Astrocyte (in vitro differentiated cells and primary cell): ENCODE measurements at places on chromosomes 6 and 20. TPM values are rescaled to one million over a fixed set of nuclear protein-coding genes. Genes with fewer than 3 reads are reported as not detected.

Gene CFAP61
- not detected in 2 replicates for total RNA-seq

Gene ACSS2
- total RNA-seq = 16.9 and 18.7 TPM in 2 replicates

DNA sequence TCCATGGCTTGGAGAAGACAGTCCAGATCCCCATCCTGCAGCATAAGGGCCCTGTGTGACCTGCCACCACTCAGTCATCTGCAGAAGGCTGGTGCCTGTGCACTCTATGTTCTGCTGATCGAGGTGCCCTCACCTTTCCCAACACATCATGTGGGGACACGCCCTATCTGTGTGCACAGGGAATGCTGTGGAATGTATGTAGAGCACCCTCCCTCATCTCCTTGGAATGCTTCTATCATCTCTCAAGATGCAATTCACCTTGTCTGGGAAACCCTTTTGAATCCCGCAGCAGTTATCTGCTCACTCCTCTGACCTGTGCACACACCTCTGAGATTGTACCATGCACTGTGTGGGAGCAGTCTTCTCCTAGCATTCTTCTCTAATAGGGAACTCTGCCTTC lies 207.2 kb upstream of the SSTR4 start:
- no peak for DNase-seq

GRCh38 chr20:56257604-56258003 lies 9.1 kb downstream of the MC3R start:
- DNase-seq = no peak

DNA sequence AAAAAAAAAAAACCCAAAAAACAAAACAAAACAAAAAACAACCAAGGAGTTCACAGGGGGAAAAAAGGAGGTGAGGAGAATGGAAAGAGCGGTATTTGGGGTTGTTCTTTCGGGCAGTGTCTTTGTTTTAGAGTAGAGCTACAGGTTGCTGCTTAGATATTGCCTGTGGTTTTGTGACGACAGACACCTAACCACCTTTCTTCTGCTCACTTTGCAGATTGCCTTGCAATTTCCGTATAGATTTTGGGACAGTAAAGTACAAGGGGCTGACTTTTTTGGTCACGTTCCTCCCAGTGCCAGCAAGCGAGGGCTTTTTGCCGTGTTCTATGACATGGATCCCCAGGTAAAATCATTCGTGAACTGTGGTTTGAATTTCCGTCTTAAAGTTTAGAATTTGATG lies 50.9 kb downstream of the DEK start:
- DNase-seq = no peak

Gene HLA-DRB5
- total RNA-seq = not detected in 2 replicates

DNA sequence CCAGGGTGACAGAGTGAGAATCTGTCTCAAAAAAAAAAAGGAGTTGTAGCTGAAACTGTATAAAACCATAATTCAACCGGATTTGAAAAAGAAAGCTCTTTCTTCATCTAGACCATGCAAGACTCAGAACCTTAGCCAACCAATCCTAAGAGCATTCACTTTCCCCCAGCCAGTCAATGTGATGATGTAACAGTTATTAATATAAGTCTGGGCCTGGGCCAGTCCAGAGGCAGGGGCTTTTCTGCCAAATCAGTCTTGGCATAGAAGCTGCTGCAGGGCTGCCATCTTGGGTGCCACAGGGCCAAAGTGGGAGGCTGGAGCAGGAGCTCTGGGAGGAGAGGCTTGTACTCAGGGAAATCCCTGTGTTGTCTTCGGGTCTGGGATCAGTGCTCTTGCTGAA lies 288.4 kb downstream of the CLIC5 start:
- no peak for DNase-seq

GRCh38 chr6:139942331-139942730 lies 567.9 kb upstream of the CITED2 start:
- DNase-seq = no peak

- no peak for DNase-seq
These were observed 4.6 kb downstream of the DTNBP1 start for GRCh38 chr6:15658181-15658744.

DNA sequence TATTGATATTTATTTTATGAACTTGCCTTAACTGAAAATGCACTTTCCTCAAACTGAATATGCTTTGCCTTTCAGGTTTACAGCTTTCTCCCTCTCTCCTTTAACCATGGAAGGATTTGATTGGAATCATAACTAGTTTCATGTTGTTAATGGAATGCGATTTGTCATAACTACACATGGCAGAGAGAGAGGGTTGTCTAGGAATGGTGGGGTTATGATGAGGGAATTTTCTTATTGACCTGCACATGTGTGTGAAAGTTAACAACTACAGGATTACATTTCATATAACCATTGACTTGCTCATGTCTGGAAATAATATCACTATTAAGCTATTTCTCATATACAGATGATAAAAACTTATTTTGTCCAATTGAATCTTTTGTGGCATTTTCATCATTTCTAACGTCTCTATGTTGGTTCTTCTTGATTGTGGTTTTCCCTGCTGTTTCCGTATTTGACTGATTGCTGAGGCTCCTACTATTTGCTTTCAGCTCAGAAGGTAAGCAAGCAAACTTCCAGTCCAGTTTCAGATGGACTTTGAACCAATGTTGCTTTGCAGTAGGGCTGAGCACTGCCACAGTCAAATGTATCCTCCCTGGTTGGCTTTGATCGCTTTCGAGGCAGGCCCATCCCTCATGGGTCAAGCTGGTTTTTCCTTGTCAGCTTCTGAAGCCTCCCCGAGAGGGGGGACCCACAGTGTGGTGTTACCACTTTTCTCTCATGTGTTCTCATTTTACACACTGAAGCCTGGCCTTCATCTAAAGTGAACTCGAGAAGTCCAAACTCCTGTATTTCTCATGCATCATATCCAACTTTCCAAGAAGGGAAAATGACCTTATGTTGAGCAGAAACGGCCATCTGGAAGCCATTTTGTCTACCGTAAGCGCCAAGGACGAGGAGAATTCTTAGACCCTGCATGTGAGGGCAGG lies 7.6 kb upstream of the CCN2 start:
- no peak for DNase-seq

- DNase-seq = no peak
These were observed 30.7 kb upstream of the IRF4 start for GRCh38 chr6:360764-361373.

GRCh38 chr20:53656293-53657202 lies 62.9 kb upstream of the ZNF217 start:
- DNase-seq = peak; percentile 81

Gene NKAIN4
- total RNA-seq = 146 and 162 TPM in 2 replicates

- DNase-seq = peak; percentile 67
These were observed 50.7 kb downstream of the CLIC5 start for GRCh38 chr6:45965007-45965406.

GRCh38 chr6:22657352-22657980 lies 88.1 kb downstream of the HDGFL1 start:
- peak; percentile 31 for DNase-seq

Gene CGA
- 1.5 and 2.0 TPM in 2 replicates for total RNA-seq

DNA sequence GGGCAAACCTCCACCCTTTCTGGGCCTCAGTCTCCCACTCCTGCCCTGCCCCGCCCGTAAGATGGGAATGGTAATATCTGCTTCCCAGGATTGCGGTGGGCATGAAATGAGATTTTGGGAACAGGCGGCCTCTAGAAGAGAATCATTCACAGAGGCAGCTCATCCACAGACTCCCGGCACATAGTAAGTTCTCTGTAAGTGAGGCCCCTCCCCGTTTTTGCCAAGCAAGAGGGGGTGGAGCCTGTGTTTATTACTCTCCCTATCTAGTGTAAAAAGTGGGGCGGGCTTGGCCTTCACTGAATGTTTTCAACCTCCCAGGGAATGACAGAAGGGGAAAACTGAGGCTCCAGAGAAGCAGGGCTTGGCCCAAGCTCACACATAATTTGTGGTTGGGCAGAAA lies 20.0 kb downstream of the SUN5 start:
- DNase-seq = no peak

Gene SMOC2
- total RNA-seq = 0.93 and 1.8 TPM in 2 replicates

DNA sequence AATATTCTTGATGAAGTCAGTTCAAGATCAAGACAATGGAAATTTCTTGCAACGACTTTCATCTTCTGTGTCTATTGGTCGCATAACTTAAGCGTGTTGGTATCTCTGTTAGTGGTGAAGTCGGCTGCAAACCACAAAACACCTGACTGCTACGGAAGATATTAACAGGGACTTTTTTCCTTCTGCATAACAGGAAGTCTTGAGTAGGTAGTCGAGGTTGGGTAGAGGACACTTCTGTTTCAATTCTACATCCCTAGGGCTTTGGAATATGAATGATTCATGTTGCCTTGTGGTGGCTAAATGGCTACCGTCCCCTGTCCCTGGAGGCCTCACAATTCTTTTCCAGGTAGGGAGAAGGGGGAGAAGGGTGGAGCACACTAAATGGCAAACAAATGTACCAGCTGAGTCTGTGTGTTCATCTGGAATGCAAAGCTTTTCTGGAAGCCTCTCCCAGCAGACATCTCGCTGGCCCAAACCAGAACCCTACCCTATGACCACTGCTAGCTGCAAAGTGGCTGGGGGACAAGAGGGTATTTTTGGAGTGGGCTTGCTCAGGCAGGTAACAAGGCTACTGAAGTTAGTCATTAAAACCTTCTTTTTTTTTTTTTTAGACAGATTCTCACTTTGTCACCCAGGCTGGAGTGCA lies 34.6 kb upstream of the NKX2-2 start:
- no peak for DNase-seq

GRCh38 chr20:22385602-22386305 lies 198.6 kb downstream of the FOXA2 start:
- no peak for DNase-seq

- peak; percentile 10 for DNase-seq
These were observed 1.4 kb downstream of the FAM83B start for GRCh38 chr6:54847799-54848597.

- no peak for DNase-seq
These were observed 2.3 kb upstream of the SCAND1 start for GRCh38 chr20:35956616-35957015.

Gene MCCD1
- total RNA-seq = not detected in 2 replicates

Gene SPTLC3
- 5.6 and 5.7 TPM in 2 replicates for total RNA-seq

Gene PAK5
- 0.16 and 0.19 TPM in 2 replicates for total RNA-seq

GRCh38 chr6:149079911-149080491 lies 237.5 kb upstream of the TAB2 start:
- peak; percentile 65 for DNase-seq

DNA sequence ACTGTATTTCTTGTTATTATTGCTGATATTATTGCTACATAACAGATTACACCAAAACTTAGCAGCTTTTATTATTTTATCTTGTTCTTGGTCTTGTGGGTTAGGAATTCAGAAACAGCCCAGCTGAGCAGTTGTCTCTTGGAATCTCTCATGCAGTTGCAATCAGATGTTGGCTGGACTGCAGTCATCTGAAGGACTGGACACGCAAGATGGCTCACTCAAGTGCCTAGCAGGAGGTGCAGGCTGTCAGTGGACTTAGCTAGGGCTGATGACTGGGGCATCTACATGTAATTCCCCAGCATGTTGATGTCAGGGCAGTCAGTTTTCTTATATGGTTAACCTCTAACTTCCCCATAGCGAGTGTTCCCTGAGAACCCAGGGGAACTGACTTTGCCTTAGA lies 128.6 kb upstream of the PLCB4 start:
- peak; percentile 37 for DNase-seq

DNA sequence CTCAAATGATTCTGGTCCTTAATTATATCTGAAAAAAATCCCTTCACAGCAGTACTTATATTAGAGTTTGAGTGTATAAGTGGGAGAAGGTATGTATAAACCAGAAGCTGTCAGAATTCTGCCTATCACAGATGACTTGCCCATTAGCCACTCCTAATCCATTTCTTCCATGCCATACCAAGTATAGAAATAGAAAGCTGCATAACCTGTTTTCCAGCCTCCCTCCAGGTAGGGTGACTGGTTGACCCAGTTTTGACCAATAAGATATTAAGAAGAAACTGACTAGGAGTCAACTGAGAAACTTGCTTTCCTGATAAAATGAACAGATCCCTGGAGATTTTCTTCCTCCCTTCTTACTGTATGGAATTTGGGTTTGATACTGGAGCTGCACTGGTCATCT lies 112.2 kb upstream of the GRIK2 start:
- DNase-seq = no peak

DNA sequence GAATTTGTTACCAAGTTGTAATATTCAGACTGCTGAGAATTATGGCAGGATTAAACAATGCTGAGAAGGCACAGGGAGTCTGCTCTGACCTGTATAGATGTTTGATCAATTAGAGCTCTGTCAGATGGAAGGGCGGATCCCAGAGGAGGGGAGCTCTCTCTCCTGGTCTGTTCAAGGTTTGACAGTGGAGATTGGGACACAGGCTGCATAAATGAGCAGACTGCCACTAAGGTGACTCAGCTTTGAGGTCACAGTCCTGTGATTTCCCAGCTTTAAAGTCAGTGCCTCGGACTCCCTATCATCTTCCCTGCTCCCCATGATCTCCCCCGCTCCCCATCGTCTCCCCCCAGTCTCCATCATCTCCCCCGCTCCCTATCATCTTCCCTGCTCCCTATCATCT lies 59.2 kb upstream of the SLC22A23 start:
- DNase-seq = no peak

Gene NOTCH4
- 0.57 and 0.60 TPM in 2 replicates for total RNA-seq

DNA sequence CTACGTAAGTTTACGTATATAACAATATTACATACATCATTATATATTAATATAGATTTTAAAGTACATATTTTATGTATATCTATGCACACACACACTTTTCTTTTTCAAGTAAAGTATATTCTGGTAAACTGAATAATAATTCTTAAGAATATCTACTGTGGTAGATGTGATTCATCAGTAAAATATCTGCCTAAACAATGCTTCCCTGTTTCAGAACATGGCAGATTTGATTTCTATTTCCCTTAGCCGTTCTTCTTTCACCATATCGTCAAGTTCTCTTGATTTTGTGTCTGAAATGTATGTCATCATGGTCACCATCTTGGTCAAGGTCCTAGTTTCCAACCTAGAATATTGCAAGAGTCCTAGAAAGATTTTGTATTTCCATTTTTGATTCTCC lies 195.6 kb downstream of the HDGFL1 start:
- DNase-seq = peak; percentile 70

DNA sequence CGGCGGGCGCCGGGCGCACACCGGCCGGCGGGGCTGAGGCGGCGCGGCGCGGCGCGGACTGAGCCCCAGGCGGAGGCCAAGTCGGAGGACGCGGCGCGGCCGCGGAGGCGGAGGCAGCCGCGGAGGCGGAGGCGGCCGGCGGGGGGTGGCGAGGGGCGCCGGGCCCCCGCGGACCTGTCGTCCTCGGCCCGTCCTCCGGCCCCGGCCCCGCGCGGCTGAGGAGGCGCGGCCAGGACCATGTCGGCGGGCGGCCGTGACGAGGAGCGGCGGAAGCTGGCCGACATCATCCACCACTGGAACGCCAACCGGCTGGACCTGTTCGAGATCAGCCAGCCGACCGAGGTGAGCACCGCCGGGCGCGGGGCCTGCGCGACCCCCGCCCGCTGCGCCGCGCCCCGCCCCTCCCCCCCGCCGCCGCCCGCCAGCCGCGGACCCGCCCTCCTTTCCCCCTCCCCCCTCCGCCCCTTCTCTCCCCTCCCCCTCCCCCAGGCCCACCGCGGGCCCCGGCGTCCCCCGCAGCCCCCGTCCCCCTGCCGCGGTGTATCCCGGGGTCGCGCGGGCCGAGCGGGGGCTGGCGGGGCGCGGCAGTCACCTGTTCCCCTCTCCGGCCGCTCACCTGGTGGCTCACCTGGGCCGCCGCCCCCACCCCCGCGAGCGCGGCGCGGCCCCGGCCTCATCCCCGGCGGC lies at the start of gene AFDN:
TSS of gene AFDN (plus strand) at position 16 of the 687 bp plus-strand sequence. CDS start at position 238, 222 bp downstream.
- DNase-seq = no peak
